EH (cell line): ENCODE measurements at places on chromosomes 11 and 22.
A peak's percentile ranks its signal among the peaks of the same experiment; 100 is the strongest.

DNA sequence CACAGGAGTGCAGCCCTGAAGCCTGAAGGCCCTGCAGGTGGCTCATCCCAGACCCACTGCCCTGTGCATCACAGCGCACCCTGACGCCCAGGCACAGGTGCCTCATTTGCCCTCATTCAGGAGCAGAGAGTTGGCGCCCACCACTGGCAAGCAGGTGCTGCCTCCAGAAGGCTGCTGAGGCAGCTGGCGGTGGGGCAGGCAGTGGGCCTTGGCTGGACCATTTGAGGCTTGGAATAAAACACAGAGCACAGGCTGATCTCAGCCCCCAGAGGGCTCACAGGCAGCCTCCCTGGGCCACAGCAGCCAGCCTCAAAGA is 1151.9 kb downstream of the BRD1 start:
- DNase-seq: no peak

GRCh38 chr11:62145261-62145871 is 21.6 kb downstream of the INCENP start:
- no peak for DNase-seq

DNA sequence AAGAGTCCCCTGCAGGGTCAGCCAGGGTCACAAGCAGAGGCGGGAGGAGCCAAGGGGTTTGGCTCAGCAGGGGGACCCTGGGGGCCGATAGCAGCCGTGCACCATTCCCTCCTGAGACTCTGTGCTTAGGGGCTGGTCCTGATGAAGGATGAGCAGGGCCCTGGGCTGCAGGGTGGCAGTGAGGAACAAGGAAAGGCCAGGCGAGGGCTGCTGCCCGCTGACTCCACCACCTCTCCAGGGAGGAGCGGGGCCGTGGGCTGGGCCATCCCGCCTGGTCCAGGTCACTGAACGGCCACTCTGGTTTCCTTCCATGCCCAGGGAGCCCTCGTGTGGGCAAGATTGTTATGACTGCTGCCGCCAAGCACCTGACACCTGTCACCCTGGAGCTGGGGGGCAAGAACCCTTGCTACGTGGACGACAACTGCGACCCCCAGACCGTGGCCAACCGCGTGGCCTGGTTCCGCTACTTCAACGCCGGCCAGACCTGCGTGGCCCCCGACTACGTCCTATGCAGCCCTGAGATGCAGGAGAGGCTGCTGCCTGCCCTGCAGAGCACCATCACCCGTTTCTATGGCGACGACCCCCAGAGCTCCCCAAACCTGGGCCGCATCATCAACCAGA is 9.2 kb upstream of the NDUFS8 start:
- no peak for DNase-seq

DNA sequence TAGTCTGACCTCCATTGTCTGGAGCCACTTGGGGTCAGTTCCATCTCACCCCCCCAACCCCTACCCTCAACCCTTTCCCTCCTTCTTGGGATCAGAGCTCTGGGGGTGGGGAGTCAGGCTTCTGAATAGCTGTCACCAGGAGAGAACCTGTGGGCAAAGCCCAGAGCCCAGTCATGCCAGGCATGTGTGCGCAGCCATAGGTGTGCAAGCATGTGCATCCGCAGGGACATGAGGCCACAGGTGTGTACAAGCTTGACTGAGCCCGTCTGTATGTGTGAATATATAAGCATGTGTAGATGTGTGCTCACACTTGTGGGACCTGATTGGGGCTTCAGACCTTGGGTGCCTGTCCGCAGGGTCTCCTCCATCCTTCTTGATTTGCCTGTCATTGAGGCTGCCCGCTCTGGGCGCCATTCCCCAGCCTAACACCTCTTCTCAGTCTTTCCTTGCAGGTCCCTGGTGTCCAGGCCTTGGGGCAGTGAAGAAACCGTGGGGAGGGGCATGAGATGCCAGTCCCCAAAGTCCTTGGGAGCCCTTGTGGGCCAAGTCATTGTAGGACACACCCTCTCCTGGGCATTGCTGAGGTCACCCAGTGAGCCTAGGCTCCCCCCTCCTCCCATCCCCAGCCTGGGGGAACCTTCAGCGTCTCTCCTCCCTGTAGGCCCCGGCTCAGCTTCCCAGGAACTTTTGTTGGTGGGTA is 9.0 kb downstream of the ATG16L2 start:
- no peak for DNase-seq

DNA sequence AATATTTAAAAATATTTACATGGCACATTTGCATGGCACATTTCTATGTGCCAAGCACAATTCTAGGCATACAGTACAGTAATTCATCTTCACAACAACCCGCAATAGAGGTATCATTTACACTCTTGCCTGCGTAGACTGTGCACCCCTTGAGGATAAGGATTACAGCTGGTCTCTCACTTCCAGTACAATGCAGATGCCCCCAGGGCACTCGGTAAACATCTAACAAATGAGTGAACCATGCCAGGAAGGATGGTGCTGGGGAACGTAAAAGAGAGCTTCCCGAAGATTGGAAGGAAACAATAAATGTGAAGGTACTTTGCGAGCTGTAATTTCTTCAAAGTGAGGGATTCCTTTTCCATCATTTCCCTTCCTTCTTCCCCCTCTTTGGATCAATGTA is 1.3 kb downstream of the PRPF19 start:
- DNase-seq: peak; percentile 16

DNA sequence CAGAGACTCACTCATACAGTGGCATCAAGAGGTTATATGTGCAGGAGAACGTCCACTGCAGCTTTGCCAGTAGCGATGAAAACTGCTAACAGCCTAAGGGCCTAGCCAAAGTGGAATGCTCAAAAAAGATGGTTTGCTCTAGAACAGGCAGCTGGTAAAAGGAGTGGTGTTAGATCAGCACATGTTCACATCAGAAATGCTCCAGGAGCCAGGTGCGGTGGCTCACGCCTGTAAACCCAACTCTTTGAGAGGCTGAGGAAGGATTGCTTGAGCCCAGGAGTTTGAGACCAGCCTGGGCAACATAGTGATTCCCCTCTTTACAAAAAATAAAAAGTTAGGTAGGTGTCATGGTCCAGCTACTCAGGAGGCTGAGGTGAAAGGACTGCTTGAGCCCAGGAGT is 10.3 kb upstream of the TFIP11 start:
- DNase-seq: no peak
